ENCODE measurements at places on chromosomes 2 and 18. TPM values are rescaled to one million over a fixed set of nuclear protein-coding genes. Genes with fewer than 3 reads are reported as not detected.
A peak's percentile ranks its signal among the peaks of the same experiment; 100 is the strongest.

SOWAHC gene
- total RNA-seq = 3.9 TPM

- DNase-seq = no peak
These were observed 182.6 kb downstream of the PLCL1 start for GRCh38 chr2:197986977-197987376.

ST8SIA3 gene
- total RNA-seq = not detected

AGXT gene
- 0.24 TPM for total RNA-seq

GRCh38 chr2:28342081-28342967 is 50.3 kb upstream of the FOSL2 start:
- peak; percentile 87 for DNase-seq
